ENCODE measurements at places on chromosomes 6 and 20.

DNA sequence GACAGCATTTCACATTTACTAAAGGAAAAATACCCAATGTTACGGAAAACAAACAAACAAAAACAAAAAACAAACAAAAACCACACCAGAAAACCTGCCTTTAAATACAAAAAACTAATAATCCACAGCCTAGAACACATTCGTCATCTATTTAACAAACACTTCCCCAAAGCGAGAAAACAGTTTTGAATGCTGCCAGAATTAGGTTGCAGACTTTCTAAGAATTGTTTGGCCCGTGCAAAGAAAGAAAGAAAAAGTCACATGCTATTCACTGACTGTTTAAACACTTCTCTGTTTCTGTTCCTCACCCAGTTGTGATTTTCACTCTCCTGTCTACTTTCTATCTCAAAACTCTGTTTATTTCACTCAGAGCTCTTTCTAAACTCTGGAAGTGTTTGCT, 52.5 kb downstream of the BCAS1 start:
- no peak for DNase-seq

DNA sequence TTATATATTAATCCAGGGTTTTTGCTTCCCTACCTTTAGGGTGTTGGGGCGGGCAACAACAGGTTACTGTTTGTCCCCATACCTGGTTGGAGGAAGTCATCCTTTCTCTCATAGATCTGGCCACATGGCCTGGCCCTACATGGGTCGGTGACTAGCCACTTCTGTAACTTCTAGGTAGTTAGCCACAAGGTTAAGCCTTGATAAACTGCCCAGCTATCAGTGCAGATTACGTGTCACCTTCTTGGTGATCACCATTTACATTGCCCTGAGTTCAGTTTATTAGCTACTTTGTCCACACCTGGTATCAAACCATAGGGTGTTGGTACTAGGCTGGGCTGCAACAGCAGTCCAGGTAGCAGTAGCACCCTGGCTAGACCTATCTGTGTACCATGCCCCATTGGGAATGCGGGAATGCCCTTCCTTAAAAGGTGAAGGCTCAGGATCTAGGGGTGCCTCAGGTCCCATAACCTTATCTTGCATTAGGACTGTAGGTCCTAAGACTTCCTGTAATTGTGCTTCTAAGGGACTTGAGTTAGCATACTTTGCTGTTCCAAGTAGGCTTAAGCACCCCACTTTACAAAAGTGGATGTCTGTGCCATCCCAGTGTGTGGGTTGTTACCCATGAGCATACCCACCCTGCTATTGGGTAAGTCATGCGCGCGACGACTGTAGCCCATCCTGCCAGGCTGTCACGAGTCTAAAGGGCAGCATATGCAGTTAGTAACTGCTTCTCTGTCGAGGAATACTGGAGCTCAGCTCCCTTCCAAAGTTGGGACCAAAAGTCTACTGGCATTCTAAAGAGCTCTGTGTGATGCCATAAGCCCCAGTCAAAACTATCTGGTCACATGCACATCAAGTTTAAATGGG, 5.2 kb downstream of the ZKSCAN3 start:
- DNase-seq, result no peak

DNA sequence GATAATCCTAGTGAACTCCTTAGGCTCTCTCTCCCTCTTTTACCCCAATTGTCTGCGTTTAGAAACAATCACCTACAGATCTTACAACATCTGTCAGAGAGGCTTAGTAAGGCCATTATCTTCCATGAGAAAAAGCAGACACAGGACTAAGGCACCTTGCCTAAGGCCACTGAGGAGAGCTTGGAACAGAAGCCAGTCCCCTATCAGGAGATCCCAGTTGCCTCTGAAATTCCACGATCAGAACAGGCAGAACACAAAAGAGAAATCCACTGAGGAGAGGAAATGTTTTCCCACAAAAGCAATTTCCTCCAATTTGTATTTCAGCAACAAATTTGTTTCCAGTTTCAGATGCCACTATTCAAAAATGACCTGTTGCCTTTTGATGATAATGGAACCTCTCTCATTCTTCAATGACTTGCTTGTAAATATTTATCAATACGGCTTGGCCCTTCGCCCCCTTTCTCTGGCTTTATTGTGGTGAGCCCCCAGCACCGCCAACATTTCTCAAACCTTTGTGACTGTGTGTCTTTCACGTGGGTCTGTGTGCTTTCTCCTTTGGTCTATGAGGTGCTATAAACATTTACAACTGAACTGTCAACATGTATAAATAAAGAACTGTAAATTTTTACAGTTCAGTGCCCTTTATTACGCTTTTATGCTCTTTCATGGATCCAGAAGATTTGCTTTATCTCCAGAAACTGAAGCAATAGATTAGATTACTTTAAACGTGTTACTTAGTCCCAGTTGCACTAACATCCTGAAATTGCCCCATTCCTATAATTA, 187.8 kb upstream of the PHACTR1 start:
- DNase-seq, result no peak

DNA sequence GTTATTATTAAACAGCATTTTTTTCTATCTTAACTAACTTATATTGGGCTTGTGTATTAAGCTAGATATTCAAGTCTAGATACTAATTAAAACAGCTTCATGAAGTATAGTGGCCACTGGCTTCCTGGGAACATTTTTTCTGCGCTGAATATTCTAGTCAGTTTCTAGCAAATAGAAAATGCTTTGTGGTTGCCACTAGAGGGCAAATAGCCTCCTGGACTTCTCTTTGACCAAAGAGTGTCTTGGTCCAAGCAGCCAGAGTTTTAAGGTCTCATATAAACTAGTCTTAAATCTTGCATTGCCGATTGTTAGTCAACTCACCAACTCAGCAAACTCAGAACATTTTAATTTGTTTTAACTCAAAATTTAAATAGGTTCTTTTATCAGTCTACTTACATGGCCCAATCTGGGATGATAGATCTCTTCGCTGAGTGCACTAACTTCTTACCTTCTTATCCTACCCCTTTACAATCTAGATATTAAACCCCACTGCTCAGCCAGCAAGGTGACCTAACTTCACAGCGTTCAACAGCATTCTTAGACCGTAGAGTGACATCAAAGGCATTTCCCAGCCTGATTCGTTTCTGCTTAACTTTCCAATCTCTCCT, 24.6 kb upstream of the ID4 start:
- no peak for DNase-seq

DNA sequence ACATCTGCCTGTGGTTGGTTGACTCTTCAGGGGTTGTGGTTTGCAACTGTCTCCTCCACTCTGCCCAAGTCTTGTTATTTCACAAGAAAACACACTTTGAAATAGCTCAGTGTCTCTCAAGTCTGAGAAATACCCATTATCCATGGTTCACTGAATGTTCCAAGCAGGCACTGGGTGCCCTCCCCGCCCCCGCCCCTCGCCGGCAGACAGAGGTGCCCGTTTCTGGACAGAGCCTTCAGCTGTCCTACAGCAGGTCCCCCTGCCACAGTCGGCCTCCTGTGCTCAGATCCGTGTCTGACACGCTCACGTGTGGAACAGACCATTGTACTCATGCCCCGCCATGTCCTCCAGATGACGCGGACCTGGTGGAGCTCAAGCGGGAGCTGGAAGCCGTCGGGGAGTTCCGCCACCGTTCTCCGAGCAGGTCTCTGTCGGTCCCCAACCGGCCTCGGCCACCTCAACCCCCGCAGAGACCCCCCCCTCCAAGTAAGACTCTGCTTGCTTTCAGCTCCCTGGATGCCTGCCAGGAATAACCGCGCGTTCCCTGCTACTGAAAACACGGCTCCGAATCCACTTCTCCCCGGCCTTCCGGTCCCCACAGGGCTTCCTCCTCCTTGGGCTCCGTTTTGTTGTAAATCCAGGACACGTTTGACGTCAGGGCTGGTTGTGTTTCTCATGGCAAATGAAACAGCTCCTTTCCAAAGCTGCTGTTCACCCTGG, 81.4 kb downstream of the SERAC1 start:
- no peak for DNase-seq

GRCh38 chr6:28803337-28803709, 120.5 kb downstream of the TRIM27 start:
- no peak for DNase-seq

- DNase-seq, result no peak
Observed at GRCh38 chr6:156065849-156066248, 610.2 kb upstream of the NOX3 start.

GRCh38 chr20:16393836-16394235, 179.4 kb downstream of the KIF16B start:
- no peak for DNase-seq

GRCh38 chr20:62466072-62466760, 9.6 kb downstream of the GATA5 start:
- no peak for DNase-seq

- no peak for DNase-seq
Observed at GRCh38 chr20:20211988-20212518, 155.9 kb upstream of the INSM1 start.

- no peak for DNase-seq
Observed at GRCh38 chr20:32278199-32278643, 770 bp downstream of the KIF3B start.

DNA sequence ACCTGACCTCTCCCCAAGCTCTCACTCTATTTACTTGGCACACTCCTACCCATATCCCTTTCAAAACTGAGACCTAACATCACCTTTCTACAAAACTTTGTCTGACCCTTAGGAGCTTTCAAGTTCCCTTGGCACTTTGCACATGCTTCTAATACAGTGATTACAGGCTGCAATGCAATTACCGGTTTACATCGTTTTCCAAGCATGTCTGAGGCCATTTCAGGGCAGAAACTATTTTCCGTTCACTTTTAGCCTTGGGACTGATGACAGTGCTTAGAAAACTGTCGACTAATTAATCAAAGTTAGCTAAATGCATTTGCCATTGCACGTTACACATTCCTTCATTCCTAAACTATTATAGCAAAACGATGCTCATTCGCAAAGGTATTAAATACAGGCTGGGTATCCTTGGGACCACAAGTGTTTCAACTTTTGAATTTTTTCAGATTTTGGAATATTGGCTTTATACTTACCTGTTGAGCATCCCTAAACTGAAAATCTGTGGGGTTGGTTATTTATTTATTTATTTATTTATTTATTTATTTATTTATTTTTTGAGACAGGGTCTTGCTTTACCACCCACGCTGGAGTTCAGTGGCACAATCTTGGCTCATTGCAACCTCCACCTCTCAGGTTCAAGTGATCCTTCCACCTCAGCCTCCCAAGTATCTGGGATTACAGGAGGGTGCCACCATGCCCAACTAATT, 3.3 kb downstream of the RARS2 start:
- no peak for DNase-seq

- DNase-seq, result no peak
Observed at GRCh38 chr6:114718716-114719270, 376.0 kb upstream of the HS3ST5 start.

DNA sequence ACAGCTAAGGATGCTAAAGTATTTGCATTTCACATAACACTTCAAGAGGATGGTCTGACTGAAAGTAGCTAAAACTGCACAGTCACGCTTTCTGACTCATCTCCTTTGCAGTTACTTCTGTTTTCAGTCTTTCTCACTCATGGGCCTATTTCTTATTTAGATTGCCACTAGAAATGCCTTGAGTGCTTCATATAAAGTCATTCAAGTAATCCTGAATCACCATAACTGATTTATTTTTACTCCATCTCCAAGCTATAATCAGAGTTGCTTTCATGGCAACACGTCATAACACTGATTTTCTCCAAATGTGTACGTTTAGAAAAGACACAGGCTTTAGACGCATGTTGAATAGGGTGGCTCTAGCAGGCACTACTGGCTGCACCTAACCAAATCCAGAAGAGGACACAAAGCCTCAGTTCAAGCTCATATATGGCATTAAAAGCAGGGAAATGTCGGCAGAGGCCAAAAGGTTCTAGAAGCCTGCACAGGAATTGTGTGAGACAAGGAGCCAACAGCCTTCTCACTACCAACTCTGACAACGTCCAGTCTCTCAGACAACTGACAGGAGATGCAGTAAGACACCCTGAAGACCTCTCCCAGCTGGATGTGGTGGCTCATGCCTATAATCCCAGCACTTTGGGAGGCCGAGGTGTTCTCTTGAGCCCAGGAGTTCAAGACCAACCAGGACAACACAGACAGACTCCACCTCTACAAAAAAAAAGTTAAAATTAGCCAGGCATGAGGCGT, 64.1 kb upstream of the BEND6 start:
- no peak for DNase-seq

DNA sequence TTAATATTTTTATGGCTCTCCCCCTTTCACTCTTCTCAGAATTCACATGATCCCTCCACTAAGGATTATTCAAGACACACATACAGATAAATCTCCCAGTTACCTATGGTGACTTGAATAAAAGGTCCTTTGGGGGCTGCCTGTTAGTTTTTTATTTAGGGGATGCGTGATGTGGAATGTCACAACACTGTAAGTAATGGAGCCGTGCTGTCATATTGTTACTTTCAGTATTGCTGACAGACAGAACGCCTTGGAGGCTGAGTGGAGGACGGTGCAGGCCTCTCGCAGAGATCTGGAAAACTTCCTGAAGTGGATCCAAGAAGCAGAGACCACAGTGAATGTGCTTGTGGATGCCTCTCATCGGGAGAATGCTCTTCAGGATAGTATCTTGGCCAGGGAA, 291.7 kb downstream of the UTRN start:
- DNase-seq, result no peak

DNA sequence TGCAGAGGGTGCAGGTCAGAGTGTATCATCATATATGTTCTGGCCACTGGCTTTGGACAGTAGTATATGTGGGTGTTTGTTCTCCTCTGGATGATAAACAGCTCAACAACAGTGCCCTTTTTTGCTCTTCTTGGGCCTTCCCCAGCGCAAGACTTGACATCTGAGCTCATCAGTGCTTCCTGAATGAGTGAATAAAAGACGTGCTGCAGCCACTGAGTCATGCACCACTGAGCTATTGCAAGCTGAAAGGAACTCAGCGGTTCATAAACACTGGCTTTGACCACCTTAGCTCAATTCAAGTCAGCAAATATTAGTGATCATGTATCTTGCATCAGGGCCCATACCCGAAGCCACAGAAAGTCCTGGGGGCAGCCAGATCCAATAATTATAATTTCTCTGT, 105.3 kb upstream of the KCNG1 start:
- no peak for DNase-seq

GRCh38 chr6:42787063-42787472, 5.2 kb downstream of the BICRAL start:
- no peak for DNase-seq

- no peak for DNase-seq
Observed at GRCh38 chr20:60586269-60587050, 628.2 kb downstream of the CDH26 start.

DNA sequence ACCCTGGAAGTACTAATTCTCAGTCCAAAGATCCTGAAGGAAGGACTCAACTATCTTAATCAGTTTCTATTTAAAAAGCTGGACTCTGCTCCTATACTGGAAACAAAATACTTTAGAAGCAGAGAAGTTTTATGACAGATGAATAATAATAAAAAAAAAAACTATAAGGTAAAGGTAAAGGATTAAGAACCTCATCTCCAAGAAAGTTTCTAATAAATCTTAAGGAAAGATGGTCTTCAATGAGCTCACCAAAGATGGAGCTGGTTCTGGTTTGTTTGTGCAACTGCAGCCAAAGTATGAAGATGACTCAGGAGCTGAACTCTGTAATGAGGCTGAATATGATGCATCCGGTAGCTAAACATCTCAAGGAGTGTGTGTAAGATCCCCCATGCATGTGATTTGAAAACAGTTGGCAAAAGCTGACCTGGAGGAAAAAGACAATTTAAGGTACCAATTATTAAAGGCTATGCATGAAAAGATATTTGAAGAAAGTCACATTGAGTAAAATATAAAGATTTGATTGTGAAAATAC, 25.2 kb downstream of the MED23 start:
- DNase-seq, result no peak

GRCh38 chr6:128025478-128025877, 124.6 kb upstream of the THEMIS start:
- DNase-seq, result no peak
